Activated T-cell treated with anti-CD3 and anti-CD28 coated beads for 24 hours (primary cell): ENCODE measurements at places on chromosomes 2 and 18.

GRCh38 chr18:9825571-9826073 is 60.2 kb upstream of the TXNDC2 start:
- no peak for DNase-seq

- no peak for DNase-seq
These were observed 119.6 kb downstream of the QPCT start for GRCh38 chr2:37464067-37464466.

- no peak for DNase-seq
These were observed 91.9 kb downstream of the ARL4C start for GRCh38 chr2:234404957-234405356.

DNA sequence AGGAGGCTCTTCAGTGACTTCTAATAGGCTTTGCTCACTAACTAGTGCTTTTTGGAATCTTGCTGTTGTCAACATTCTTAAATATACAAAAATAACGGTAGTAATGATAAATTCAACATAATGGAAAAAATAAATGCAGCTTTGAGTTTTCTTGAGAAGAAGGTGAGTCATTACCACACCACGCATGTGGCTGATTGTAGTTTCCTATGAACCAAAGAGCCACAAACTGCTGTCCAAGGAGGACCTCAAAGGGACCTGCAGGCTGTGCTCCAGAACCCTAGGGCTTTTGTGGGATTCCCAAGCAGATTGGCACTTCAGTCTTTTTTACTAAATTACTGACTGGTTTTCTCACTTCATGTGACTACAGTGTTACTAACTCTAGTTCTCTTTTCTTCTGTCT is 66.7 kb downstream of the TPGS2 start:
- DNase-seq, result no peak

DNA sequence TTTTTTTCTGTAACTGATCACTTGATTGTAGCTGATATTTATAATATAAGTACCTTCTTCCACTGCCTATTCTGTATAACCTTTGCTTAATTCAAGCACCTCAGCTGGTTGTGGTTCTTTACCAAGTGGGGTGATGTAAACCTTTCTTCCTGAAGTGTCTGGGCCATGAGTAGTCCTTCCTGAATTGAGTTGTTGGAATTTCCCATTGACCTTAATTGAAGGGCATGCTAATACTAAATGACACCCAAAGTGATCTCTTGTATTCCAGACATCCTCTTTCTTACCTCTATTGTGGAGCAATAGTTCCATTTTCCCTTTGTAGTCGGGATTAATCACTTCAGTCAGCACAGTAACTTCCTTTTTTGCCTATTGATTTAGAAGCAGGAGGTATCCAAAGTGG is 1496.8 kb upstream of the CELF4 start:
- DNase-seq, result no peak

- no peak for DNase-seq
These were observed 16.5 kb downstream of the GREB1 start for GRCh38 chr2:11550302-11550701.

GRCh38 chr2:216548901-216549331 is 50.3 kb downstream of the RPL37A start:
- DNase-seq, result no peak

DNA sequence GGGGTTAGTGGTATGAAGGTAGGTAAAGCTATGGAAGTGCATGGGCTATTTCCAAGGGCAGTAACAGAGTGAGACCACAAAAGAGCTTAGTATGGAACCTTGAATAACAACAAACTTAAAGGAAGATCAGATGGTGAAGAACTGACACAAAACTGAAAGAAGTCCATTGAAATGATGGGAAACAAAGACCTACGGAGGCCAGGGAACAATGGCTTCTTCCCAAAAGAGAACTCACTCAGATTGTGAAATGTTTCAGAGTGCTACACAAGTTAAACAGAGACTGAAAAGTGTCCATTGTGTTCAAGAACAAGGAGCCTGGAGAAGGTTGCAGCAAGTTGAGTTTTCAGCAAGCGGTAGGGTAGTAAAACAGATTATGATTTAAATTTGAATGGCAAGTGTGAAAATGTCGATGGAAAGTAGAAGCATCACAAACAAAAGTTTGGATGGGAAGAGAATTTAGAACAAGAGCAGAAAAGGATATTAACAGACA is 700.0 kb upstream of the NXPH2 start:
- DNase-seq, result no peak
